Omental fat pad (tissue), 4 donors: ENCODE measurements at places on chromosomes 1 and 21. TPM values are rescaled to one million over a fixed set of nuclear protein-coding genes. Genes with fewer than 3 reads are reported as not detected.
A peak's percentile ranks its signal among the peaks of the same experiment; 100 is the strongest.

RBM15 gene
- 28.7 TPM for total RNA-seq

KCNE1 gene
- total RNA-seq = 10.2 TPM

TARS2 gene
- total RNA-seq = 9.5 TPM

CCDC27 gene
- total RNA-seq = not detected

SPRR3 gene
- total RNA-seq = not detected

ZNF683 gene
- total RNA-seq = not detected

OR10J1 gene
- not detected for total RNA-seq

PROX1 gene
- 6.2 TPM for total RNA-seq

KIF2C gene
- total RNA-seq = 0.44 TPM

LRRC53 gene
- total RNA-seq = not detected

PSEN2 gene
- 25.5 TPM for total RNA-seq

CCDC181 gene
- total RNA-seq = 0.19 TPM

CDA gene
- 1.9 TPM for total RNA-seq

TNFRSF9 gene
- 0.44 TPM for total RNA-seq

SPATA46 gene
- not detected for total RNA-seq

SCNM1 gene
- total RNA-seq = 19.5 TPM

TM2D1 gene
- 47.5 TPM for total RNA-seq

CLDN14 gene
- total RNA-seq = not detected

HORMAD1 gene
- not detected for total RNA-seq

DNA sequence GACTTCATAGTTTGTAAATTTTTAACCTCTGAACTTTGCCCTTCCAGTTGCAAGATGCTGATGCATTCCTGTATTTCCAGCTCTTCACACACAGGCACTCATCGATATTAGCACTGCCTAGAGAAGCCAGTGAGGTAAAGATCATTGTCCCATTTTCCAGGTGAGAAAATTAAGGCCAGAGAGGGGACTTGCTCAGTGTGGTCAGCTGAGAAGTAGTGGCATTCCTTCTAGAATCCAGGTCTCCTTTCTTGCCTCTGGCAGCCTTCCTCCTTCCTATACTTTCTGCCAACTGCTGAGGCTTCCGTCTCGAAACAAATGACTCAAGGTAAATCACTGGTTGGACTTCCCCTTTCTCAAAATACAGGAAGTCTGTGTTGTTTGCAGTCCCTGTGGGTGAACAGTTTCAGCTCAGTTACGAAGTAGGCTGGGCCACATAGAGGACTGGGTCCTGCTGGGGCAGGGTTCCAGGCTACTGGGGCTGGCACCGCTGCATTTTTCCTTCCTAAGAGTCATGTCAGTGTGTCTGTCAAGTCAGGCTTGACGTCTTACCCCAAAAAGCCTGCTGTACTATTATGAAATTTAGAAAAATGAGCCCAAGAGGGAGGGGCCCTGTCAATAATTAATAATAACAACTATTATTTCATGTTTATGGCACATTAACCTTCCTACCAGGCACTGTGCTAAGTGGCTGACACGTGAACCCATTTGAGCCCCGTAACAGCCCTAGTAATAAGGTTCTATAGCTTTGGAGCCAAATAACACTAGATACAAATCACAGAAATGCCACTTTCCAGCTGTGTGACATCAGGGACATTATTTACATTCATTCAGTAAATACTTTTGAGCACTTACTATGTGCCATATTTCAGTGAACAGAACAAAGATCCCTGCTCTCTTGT is 16.6 kb upstream of the RNF19B start:
- no peak for DNase-seq

- DNase-seq = peak; percentile 77
These were observed at the start of the genes C21orf58 and PCNT for GRCh38 chr21:46323710-46324389. Gene C21orf58, minus strand, starts transcription at chr21:46323870. Its CDS starts 1,132 bp downstream, at chr21:46322738. Gene PCNT, plus strand, starts transcription at chr21:46324156. Its CDS starts 73 bp downstream, at chr21:46324229.

DNA sequence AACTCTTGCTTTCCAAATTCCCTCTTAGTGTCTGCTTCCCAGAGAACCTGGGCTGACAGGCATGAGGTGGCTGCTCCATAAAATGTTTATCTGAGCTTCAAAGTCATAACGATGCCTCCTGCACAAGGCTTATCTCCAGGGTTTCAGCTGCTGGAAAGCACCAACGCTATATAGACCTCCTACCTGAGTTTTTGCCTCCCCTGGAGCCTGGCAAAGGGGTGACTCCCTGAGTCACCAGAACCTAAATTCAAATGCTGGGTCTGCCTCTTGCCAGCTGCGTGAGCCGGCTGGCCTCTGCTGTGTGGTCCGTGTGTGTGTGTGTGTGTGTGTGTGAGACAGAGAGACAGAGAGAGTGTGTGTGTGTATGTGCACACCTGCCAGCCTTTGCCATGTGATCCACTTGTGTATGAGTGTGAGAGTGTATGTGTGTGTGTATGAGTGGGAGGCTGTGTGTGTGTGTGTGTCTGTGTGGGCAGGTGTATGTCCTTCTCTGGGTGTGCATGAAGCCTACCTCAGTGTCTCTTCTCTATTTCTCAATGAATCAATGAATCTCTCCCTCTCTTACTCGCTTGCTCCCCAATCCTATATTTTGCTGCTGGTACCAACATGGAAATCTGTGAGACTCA is 714.9 kb downstream of the MATN1 start:
- DNase-seq = no peak

GRCh38 chr1:17927952-17928351 is 172.8 kb downstream of the ACTL8 start:
- no peak for DNase-seq

GRCh38 chr21:42561762-42562650 is 48.4 kb downstream of the SLC37A1 start:
- DNase-seq = no peak

DNA sequence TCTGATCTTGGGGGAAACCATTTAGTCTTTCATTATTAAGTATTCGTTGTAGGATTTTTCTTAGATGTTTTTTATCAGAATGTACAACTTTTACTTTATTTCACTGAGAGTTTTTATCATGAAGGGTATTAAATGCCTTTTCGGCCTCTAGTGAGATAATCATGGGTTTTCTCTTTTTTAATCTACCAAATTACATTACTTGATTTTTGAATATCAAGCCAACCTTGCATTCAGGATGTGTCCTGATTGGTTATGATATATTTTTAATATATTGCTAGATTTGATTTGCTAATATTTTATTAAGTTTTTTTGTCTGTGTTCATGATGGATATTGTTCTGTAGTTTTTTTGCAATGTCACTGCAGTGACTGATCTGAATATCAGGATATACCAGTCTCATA is 9.4 kb downstream of the NUF2 start:
- no peak for DNase-seq

- DNase-seq = no peak
These were observed 253.5 kb downstream of the AKT3 start for GRCh38 chr1:243596431-243597062.

- DNase-seq = no peak
These were observed 441.6 kb downstream of the SIPA1L2 start for GRCh38 chr1:232188318-232188717.

GRCh38 chr1:26059906-26060305 is 7.5 kb downstream of the TRIM63 start:
- DNase-seq = no peak

DNA sequence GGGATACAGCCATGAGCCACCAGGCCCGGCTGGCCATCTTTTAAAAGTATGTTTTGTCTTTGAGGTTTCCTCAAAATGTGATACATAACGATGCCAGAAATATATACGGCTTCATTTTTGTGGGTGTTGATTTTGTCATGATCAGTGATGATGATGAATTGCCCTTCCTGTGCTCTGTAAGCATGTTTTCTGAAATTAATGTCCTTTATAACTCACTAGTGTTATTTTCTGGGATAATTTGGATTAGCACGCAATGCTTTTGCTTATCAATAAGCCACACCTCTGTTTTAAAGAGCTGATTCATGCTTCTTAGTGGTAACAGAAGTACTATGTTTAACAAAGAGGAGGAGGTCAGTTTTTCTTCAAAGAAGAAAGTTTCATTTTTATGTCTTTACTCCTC is 25.6 kb downstream of the PHACTR4 start:
- DNase-seq = no peak

GRCh38 chr1:47561523-47562007 is 123.7 kb downstream of the FOXD2 start:
- no peak for DNase-seq

- no peak for DNase-seq
These were observed 185.9 kb downstream of the CACNA1E start for GRCh38 chr1:181669246-181669645.

DNA sequence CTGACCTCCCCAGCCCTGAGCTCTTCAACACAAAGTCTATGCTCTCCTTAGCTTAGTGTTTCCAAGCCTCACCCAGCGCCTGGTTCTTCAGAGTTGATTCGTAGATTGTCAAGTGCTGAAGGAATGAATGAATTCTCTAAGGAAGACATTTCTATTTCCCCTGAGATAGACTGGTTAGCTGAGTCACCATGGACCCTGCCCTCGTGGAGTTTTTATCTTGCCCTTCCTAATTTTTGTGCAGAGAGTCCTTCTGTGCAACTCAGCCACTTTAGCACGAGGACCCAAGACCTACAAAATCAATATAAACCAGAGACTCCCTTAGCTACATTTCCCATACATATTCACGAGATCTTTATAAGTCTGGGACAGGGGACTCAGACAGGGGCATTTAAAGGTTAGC is 2.6 kb upstream of the CD244 start:
- DNase-seq = no peak

- no peak for DNase-seq
These were observed 1069.6 kb upstream of the B3GALT2 start for GRCh38 chr1:194256010-194256409.

- no peak for DNase-seq
These were observed 11.9 kb downstream of the THEMIS2 start for GRCh38 chr1:27884006-27884954.

DNA sequence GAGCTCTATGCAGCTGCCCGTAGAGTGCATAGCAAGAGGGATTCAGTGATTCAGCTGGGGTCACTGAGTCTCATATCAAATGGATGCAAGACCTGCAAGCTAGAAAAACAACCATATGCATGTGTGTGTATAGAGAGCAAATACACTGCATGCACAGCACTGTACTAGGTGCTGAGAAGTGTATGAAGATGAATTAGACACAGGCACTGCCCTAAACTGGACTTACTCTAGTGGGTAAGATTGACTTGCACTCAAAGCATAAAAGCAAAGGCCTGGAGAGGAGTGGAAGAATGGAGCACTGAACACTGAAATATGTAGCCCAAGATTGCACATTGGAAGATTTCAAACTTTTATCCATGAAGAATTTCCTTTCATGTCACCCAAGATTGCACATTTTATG is 5.5 kb upstream of the GBP1 start:
- DNase-seq = no peak

DNA sequence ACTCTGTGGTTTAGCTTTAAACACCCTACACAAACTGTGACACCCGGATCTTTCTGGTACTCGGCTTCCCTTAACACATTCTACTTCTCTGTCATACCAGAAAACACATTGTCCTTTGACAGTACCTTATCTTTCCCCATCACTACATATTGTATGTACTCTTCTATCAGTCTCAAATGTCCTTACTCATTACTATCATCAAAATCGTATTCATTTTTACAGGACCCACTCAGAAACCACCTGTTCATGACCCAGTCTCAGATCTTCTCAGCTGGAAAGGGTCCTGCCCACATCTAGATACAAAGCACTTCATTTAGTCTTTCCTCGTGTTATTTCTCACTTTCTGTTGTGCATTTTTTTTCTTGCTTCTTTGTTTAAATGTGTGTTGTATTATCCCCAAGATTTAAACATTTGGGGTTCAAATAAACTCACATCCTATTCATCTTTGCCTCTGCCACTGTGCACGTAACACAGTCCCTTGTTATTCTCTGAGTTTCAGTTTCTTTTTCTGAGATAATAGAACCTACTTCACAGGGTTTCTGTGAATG is 27.7 kb downstream of the CD34 start:
- no peak for DNase-seq

GRCh38 chr1:81449786-81450185 is 350.9 kb upstream of the ADGRL2 start:
- DNase-seq = no peak

DNA sequence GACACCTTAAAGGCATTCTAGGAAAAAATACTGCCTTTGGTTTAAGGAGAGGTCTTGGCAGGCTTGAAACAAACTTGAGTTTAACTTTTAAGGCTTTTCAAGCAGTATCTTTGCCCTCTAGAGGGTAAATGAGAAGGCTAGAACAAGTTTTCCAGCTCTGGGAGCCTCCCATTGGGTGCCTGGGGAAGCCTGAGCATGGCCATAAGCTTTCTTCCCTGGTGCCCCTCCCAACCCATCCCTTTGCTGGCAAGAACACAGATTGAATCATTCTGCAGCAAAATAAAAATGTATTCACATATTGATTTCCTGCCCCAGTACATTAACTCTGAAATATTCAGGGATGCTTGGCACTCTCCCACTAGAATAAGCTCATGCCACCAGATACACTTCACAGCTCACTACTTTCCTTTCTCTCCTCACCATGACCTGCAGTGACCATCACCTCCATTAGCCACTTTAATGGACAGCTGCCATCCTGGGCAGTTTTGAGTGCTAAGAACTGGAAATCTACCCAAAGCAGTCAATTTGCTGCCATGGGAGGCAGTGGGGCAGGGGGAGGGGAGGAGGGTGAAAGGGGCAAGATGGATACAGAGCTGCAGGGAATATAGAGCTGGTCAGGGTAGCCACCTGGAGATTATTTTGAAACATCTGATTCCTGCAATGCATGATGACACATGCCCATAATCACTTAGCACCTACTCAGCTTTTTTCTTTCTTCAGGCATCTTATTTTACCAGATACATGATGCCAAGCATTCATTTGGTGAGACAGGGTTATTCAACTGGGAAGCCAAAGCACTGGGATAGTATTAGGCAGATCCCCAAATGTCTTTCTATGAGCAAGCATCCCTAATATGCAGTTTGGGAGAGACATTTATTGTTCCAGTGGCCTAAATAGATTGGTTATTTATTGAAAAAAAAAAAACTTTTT is 140.6 kb downstream of the SYT2 start:
- no peak for DNase-seq

DNA sequence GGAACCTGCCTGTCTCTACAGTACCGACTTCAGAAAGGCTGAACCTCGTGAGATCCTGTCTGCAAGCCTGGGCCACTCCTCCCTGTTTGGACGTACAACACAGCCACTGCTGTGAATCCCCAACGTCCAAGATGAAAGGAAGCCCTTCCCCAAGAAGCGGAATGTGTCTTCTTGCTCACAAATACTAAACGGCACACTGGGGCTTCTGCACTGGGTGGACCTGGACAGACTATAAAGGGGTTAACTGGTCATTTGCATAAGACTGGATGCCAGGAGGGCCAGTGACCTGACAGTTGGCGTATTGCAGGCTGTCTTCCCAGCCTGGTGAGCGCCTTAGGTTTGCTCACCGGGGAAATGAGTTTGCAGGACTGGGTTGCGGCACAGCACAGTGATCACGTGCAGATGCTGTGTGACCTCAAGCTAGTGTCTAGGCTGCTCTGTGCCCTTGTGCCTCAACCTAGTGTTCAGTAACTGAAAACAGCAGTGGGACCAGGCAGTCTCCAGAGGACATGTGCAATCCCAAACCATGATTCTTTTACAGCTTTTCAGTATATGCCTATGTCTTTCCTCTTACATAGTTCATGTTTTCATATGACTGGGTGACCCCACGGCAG is 19.5 kb upstream of the AJAP1 start:
- DNase-seq = no peak
